ENCODE measurements at places on chromosomes 16 and 17. TPM values are rescaled to one million over a fixed set of nuclear protein-coding genes. Genes with fewer than 3 reads are reported as not detected.

The MGAT5B gene
- 6.0 TPM for total RNA-seq

The NPW gene
- not detected for total RNA-seq

The NPIPA8 gene
- not detected for total RNA-seq

The CCL1 gene
- total RNA-seq = not detected

- DNase-seq = no peak
Observed at GRCh38 chr17:18190628-18191235, 7.1 kb downstream of the ALKBH5 start.

DNA sequence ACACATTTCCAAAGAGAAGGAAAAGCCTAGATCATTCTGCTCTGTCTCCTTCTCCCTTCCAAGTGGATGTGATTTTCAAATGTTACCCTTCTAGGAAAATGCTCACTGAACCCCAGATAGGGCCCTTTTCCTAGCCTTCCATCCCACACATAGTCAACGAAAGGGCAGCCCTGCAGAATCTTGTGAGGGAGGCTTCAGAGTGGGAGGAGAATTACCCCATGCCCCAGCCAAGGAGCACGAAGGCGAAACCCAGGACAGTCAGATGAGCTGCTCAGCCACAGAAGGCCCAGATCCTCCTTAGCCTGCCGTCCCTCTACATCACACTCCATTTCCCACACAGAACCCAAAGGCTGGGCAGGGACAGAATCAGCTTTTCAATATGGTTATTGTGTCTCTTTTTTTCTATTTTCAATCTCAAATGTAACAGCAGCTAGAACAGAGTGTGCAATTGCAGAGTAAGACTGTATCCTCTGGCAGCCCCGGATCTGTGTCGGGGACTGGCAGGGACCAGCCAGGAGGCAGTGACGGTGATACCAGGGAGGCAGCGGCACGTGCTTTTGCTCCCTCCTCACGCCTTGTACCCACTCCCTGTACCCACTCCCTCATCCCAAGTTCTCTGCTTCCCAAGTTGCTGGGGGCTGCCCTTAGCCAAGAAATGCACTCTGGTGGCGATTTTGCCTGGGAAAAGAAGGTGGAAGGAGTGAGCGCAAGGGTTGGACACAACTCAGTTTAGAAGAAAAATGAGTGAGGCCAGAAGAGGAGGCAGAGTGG lies 3.7 kb upstream of the SDK2 start:
- no peak for DNase-seq

GRCh38 chr17:69175625-69176456 lies 34.1 kb upstream of the ABCA6 start:
- DNase-seq = no peak

- peak; percentile 14 for DNase-seq
Observed at GRCh38 chr17:73872816-73873215, 228.6 kb upstream of the SDK2 start.

DNA sequence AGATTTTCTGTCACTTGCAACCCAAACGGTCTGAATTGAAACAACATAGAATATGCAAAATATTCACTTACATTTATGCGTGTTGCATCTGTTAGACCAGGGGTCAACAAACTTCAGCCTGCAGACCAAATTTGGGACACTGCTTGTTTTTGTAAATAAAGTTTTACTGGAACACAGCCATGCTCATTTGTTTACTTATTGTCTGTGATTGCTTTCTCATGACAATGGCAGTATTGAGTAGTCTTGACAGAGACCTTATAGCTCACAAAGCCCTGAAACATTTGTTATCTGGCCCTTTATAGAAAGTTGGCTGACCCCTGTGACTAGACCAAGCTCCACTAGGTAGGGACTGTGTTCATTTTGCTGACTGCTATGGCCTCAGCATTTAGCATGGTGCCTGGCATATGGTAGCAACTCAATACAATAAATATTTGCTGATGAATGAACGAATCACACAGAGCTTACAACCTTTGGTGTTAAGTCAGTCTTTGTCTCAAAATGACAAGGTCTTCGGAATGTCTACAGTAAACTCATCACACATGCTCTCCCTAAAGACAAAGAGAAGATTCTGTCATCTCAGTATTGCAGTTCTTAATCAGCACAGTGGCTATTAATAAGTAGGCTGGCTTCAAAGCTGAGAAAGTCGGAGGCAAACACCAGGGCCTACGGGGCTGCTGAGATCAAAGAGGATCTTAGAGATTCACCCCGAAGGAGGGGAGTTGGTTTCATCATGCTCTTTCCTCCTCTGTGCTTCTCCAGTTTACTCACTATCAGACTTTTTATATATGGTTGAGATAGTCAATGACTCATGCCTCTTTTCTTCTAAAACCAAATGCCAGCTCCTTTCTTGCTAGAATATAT lies 95.2 kb upstream of the AXIN2 start:
- DNase-seq = no peak

DNA sequence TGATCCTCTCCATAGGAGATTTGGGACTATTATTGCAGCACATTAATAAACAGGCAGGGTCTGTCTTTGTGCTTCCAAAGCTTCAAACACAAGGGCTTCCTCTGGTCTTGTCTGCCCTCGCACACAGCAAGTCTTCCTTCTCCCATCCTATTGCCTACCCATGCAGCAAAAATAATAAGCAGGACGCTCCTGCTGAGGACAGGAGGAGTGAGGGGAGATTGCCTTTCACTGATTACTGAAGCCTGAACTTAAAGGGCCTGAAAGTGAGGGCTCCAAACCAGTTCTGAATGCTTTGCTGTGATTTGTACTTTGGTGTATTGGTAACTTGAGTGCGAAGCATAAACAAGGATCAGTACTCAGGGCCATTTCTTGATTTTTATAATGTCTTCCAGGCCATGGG lies 197.6 kb upstream of the XYLT1 start:
- DNase-seq = peak; percentile 24

DNA sequence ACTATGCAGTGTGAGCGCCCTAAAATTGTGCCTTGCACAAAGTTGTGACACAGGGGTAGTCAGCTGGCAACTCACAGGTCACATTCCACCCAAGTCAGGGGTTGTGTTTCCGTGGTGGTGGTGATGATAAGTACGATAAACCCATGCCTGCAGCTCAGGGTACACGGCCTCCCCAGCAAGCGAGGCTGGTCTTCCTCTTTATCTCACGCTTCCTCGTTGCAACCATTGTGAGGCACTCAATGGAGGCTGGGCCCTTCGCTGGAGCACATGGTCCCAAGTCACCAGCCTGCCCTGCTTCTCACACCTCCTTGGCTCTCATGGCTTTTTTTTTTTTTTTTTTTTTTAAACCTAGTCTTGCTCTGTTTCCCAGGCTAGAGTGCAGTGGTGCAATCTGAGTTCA lies 307.5 kb downstream of the CPPED1 start:
- no peak for DNase-seq

DNA sequence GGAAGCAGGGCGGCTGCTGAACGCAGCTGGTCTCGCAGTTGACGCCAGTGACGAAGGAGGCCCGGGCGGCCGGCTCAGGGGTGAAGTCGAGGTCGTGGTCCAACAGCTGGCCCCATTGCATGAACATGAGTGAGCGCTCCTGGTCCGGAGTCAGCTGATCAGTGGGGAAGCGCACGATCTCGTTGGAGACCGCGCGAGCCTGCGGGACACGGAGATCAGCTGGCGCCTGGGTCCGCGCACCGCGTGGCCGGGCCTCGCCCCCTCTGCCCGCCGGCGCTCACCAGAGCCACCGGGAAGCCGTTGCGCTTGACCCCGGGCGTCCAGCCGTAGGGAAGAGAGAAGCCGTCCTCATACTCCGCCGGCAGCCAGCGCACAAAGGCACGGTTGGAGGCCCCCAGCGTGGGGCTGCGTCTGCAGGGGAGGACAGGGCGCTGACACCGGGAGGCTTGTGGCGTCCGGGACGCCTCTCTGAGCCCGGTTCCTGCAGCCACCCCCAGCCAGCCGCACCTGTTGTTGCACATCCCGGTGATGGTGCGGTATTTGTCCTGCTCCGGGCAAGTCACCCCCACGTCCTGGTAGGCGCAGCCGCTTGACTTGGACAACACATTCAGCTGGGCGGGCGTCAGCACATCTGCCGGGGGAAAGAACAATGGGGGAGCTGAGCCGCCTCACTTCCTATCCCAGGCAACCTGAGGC lies 1.6 kb downstream of the MPO start:
- no peak for DNase-seq

DNA sequence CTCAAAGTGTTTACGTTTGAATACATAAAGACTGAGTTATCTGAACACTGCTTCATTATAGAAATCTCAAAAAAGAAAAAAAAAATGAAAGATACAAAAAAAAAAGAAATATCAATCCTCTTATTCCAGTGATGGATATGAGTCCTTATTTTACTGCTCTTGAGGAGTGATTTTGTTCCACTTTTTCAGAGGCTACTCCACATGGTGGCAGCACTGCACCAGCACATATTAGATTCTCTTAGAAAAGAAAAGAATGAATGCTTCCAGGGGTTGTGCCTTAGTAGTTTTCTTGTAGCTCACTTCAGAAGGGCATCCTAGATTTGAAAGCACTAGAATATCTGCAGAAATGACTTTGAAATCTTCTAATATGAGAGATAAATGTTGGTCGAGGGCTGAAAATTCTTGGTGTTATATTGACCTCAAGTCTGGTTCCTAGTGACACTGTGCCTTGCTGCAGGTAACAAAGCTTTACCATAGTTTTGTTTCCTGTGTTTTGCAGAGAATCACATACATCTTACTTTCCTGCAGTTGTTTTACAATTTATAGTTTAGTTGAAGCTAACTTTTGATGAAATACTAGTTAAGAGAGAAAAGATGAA lies 25.9 kb downstream of the AP2B1 start:
- DNase-seq = peak; percentile 66

DNA sequence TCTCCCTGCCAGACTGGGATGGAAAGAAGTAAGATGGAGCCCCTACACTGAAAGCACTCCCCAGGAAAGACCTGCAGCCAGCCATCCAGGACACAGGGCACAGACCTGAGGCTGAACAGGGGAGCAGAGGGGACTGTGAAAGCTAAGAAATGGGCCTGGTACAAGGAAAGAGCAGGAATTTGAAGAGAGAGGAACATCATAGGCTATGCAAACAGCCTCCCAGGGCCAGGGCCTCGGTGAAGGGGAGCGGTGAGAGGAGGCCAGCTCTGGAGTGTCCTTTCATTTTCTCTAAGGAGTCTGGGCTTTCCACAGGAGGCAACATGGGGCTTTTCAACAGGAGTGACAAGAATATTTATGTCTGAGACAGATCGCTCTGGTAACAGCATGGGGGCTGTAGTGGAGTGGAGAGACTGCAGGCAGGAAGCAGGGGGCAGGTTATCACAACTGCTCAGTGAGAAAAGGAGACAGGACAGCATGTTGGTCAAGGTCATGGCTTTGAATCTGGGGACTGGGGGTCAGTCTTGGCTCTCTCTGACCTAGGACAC lies 50.1 kb downstream of the TOM1L2 start:
- DNase-seq = no peak

DNA sequence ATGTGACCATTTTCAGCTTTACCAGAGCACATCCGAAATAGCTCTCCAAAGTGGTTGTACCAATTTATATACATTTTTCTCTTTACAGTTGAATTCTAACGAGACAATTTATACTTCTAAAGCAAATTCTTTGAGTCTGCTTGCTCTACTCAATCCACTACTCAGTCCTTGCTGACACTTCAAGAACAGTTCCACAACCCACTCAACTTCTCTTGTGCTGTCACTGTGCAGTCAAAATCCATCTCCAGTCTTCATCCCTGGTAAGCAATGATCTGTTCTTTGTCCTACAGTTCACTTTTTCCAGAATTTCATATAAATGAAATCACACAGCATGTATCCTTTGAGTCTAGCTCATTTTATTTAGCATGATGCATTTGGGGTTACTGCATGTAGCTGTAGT lies 30.6 kb downstream of the NETO2 start:
- no peak for DNase-seq

- DNase-seq = no peak
Observed at GRCh38 chr16:2005646-2006045, 4.0 kb downstream of the ZNF598 start.

- no peak for DNase-seq
Observed at GRCh38 chr17:29687596-29687995, 64.9 kb upstream of the CORO6 start.

DNA sequence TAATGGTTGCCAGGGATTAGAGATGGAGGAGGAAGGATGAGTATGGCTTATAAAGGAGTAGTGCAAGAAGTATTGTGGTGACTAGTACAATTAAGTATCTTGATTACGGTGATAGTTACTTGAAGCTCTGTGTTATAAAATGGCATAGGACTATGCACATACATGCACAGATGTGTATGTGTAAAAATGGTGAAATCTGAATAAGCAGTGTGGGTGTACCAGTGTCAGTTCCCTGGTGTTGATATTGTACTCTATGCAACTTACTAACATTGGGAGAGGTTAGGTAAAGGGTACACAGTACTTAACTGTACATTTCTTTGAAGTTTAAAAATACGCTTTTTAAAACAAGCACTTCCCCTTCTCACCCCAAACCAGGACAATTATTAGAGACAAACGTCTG lies 48.5 kb downstream of the NSRP1 start:
- no peak for DNase-seq

DNA sequence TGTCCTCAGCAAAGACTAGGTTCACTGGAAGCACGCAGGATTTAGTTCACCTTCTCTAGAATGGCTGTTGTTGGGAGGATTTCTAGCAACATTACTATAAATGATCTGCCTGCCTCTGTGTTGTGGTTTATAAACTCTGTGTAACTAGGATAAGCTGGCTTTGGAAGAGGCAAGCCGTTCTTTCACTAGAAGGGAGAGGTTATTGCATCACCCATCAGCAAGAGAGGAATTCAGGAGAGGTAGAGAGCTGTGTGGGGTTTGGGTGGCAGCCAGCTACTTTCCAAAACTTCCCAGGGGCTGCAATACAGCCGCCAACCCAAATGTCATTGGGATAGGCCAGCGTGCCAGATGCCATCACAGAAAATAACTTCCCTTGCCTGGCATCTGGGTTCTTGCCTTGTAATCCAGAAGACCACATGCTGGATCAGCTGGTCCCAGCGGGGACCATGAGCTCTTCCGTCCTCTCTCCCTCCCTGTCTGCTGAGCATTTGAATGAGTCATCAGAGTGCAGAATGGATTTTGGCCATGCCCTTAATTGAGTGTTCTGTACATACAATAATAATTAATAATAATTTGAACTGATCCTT lies 95.7 kb upstream of the RBFOX1 start:
- DNase-seq = no peak
